ENCODE measurements at places on chromosomes 5 and 9.

- DNase-seq, result no peak
Measured at GRCh38 chr5:146866263-146866662, 12.3 kb downstream of the PPP2R2B start.

DNA sequence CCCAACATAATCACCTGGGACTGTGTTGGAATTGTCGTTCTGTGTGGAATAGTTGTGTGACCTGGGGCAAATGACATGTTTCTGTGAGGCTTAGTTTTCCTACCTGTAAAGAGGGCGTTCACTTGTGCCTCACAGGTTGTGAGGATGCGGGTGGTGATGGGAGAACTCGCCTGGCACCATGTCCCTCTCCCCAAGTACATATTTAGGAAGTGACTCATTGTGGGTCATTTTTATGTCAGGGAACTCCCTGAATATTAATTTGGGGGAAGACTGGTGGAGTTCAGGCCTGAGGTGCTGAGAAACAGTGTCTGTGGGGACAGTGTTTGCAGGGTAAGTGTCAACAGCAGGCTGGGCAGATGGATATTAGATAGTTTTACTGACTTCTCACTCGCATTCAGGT is 144.7 kb downstream of the KDM4C start:
- no peak for DNase-seq

DNA sequence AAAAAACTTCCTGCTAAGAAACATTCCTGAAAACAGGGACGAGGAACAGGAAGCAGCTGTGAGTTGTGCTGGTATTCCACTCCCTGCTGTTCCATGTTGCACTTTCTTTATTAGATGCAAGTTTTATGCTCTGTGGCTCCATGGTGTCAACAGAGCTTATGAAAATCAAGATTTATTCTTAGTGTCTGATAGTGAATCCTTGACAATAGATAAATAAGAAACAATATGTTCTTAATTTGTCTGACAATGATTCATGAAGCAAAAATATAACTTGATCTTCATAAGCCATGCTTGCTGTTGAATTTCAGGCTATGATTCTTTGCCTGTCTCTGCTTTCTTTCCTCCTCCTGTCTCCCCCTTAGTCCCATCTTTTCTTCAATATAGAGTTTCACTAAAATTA is 119.6 kb downstream of the DROSHA start:
- no peak for DNase-seq

- no peak for DNase-seq
Measured at GRCh38 chr9:20775683-20776082, 91.6 kb downstream of the FOCAD start.

DNA sequence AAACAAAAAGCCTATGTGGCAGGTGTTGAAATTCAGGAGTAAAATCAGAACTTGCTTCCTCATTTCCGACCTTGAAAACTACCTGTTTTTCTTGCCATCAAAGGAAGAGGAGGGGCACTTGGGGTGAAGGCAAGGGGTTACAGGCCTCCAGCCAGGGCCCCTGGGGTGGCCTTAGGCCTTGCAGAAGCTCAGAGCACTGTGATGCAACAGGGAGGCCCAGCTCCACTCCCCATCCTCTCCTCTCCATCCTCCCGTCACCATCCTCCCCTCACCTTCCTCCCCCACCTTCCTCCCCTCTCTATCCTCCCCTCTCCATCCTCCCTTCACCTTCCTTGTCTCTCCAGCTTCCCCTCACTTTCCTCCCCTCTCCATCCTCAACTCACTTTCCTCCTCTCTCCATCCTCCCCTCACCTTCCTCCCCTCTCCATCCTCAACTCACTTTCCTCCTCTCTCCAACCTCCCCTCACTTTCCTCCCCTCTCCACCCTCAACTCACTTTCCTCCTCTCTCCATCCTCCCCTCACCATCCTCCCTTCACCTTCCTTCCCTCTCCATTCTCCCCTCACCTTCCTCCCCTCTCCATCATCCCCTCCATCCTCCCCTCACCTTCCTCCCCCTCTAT is 111.6 kb downstream of the WNK2 start:
- no peak for DNase-seq

DNA sequence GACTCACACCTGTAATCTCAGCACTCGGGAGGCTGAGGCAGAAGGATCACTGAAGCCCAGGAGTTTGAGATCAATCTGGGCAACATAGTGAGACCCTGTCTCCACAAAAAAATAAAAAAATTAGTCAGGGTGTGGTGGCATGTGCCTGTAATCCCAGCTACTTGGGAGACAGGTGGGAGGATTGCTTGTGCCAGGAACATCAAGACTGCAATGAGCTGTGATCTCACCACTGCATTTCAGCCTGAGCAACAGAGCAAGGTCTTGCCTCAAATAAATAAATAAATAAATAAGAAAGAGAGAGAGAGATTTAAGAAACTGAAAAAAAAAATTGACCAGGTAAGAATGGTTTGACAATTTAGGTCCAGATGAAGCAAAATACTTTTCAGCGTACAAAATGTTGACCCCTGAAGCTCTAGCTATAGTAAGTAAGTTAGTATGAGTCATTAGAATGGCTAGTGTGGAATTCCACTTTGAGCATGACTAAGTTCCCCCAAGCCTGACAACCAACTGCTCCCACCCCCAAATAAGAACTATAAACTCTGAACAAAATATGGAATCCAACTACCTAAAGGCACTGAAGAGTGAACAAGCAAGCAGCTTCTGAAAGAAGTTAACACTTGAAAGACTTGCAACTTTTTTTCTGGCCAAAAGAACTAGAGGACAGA is 217.8 kb upstream of the TLE4 start:
- DNase-seq, result no peak

- no peak for DNase-seq
Measured at GRCh38 chr5:144958002-144958401, 787.3 kb downstream of the KCTD16 start.

GRCh38 chr5:160064995-160065614 is 54.1 kb downstream of the PWWP2A start:
- no peak for DNase-seq

DNA sequence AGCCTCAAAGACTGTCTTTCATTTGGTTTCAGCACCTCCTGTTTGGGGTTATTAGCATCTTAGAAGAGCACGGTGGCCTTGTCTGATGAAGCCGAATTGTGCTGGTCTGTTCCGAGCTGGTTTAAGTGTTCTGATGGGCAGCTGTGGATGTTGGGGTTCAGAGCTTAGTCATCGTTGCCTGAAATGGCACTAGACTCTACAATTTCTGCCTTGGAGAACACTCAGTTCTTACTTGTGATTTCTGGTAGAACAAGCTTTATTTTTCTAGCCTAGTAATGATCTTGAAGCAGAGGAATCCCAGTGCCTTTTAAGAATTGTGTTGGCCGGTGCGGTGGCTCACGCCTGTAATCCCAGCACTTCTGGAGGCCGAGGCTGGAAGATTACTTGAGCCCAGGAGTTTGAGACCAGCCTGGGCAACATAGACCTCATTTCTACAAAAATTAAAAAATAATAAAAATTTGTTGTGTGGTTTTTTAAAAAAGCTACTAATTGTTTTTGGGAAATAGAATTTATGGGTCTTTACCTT is 7.8 kb downstream of the FBXW5 start:
- no peak for DNase-seq

DNA sequence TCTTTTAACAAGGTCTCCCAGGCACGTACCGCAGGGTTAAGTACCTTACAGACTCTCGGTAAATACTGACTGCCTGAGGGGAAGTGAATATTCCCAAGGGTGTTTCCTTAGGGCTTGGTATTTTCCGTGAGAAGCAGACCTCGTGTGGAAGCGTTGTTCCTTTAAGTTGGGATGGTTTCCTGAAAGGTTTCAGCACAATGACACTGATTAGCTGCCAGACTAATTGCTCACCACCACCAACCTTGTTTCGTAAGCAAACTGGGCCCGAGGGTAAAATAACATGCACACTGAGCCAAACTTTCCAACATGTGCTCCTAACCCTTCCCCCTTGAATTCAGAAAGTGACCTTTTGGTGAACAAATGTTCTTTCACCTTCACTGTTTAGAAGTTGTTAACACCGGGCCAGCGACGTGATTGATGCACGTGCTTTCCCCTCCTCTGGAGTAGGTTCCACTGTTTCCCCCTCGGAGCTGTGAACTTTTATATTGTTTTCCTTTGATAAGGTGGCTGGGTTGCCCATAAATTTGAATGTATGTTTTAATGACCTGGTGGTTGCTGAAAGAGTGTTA is 128.1 kb upstream of the RPS23 start:
- peak; percentile 46 for DNase-seq

- no peak for DNase-seq
Measured at GRCh38 chr5:92556747-92557146, 1024.3 kb downstream of the NR2F1-AS1 start.

- no peak for DNase-seq
Measured at GRCh38 chr9:104980039-104980654, 52.2 kb upstream of the ABCA1 start.

All from right kidney (tissue), 9 donors.